Posterior vena cava (tissue), 2 donors: ENCODE measurements at places on chromosomes 6 and 20. TPM values are rescaled to one million over a fixed set of nuclear protein-coding genes. Genes with fewer than 3 reads are reported as not detected.

- DNase-seq = no peak
Observed at GRCh38 chr6:130027948-130028347, 9.6 kb downstream of the L3MBTL3 start.

APCDD1L gene
- 0.88 TPM for total RNA-seq

DNA sequence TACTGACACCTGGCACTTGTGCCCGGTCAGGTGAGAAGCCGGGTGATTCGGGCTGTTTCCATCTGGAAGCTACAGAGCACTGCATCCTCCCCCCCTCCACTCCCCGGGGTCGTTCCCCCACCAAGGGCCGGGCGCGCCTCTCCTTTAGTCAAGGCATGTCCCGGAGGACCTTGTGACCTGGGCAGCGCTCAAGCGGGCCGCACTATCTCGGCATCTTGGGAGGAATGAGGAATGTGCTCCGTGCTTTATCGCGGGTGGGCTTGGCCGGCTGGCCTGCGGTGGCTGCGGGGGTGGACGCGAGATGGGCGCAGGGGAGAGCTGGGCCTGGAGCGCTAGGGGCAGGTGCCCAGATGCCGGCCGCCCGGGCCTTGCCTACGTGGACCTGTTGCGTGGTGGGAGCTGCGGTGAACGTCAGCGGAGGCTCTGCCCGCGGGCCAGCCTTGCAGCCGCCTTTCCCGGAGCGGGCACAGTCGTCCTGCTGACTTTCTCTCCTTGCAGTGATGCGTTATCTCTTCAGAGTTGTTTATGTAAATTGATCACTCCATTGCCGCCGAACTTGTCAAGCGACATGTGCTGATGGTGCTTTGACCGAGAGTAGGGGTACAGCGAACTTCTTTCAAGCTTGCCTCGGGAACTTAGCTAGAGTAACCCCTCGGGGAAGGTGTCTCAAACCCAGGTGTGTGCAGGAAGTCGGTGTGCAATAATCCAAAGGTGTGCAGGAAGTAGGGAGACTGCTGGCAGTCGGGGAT is 1.1 kb downstream of the LRRC1 start:
- peak; percentile 83 for DNase-seq

- DNase-seq = no peak
Observed at GRCh38 chr6:90186637-90187371, 109.8 kb downstream of the BACH2 start.

DNA sequence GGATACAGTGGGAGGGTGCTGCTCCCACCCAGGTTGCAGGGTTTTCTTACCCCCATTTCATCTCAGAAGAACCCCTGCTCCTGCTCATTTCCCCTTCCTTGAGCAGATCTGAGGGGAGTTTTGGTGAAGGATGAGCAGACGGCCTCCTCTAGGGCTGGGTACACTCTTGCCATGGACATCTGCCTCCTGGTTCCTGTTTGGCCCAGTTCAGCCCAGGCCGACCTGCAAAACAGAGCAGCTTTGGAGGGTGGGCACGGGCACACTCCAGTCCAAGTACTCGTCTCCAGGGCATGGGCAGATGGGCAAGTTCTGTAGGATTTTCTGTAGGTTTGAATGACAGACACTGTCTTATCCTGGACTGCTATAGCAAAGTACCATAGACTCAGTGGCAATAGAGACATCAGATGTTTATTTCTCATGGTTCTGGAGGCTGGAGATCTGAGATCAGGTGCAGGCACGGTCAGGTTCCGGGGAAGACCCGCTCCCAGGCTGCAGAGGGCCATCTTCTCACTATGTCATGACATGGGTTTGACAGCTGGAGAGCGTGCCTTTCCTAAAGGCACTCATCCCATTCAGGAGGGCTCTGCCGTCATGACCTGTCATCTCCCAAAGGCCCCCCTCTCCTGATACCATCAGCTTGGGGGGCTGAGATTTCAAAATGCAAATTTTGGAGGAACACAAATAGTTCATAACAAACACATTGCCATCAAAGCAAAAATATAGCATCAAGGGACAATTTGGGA is 6.2 kb downstream of the NPBWR2 start:
- DNase-seq = no peak

HELZ2 gene
- 25.5 TPM for total RNA-seq

- no peak for DNase-seq
Observed at GRCh38 chr6:30321692-30322388, 4.9 kb upstream of the TRIM39 start.

MEP1A gene
- total RNA-seq = not detected

DNA sequence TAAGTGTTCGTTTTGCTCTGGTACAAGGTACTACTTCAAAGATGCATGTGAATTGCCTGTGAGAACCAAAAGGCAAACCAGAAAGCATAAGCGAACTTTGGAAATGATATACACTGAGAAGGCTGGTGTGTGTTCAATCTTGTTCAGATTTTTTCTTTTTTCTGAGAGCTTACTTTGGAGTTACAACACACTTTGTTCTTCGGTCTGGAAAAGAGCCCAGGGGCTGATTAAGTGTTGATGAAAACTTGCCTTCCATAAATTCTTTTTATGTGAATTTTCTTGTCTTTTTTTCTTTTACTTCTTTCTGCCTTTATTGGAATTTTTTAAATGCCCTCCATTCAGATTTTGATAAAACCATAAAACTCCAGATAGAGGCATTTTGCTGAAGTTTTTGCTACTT is 395.1 kb upstream of the SASH1 start:
- DNase-seq = no peak

DNA sequence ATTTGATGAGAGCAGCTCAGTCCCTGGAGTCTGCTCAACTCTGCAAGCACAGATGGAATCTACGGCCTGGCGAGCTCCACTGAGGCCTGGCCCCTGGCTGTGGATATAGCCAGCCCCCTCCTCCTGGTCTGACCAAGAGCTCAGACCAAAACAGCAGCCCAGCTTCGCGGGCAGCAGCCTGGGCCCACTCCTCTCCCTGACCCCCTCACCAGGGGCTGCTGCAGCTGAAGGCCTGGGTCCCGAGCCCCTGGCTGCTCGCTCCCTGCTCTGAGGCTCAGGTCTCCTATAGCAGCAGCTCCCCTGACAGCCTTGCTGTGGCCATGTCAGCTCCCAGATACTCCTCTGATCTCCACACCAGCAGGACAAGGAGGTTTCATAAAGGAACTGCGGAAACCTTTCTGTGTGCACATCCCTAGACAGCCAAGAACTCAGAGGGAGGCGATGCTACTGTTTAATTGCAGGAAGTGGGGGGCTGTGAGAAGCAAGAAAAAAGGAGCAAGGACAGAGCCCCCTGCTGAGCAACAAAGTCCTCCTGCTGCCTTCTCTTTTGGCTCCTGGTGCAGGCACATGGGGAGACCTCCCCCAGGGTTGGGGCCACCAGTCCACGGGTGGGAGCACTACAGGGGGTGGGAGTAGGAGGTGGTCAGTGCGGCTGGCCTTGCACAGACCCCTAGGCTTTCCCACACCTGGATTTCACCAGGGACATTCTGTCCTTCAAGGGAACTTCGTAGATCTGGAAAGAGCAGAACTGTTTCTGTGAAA is 38.7 kb upstream of the CST5 start:
- DNase-seq = no peak

- no peak for DNase-seq
Observed at GRCh38 chr6:97885325-97885724, 602.3 kb upstream of the MMS22L start.

- no peak for DNase-seq
Observed at GRCh38 chr20:33119725-33120720, 40.6 kb downstream of the BPIFB4 start.
